ENCODE measurements at places on chromosomes 6 and 20. TPM values are rescaled to one million over a fixed set of nuclear protein-coding genes. Genes with fewer than 3 reads are reported as not detected.

DNA sequence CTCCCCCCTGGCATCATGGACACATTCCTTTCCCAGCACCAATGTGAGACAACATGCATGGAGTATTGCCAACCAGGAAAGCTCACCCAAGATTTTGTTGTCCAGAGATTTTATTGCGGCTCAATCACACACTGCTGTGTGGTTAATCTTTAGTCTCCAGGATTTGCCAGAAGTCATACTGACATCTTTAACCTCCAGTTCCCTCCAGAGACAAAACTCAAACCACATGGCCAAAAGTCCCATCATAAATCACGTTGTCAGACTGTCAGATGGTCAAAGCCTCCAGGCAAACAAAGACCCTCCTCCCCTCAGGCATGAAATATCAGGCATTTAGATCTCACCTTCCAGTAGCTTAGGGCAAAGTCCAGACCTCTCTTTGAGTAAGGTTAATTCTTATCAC, 97.3 kb upstream of the OPRM1 start:
- peaks cover 14% of the 10 kb centered on the region for H3K27me3 ChIP-seq
- no peak for DNase-seq
- H3K27ac ChIP-seq, result no peak overlapping the region
- no peak overlapping the region for H3K4me3 ChIP-seq
- no peaks in the 10 kb centered on the region for H3K36me3 ChIP-seq

DNA sequence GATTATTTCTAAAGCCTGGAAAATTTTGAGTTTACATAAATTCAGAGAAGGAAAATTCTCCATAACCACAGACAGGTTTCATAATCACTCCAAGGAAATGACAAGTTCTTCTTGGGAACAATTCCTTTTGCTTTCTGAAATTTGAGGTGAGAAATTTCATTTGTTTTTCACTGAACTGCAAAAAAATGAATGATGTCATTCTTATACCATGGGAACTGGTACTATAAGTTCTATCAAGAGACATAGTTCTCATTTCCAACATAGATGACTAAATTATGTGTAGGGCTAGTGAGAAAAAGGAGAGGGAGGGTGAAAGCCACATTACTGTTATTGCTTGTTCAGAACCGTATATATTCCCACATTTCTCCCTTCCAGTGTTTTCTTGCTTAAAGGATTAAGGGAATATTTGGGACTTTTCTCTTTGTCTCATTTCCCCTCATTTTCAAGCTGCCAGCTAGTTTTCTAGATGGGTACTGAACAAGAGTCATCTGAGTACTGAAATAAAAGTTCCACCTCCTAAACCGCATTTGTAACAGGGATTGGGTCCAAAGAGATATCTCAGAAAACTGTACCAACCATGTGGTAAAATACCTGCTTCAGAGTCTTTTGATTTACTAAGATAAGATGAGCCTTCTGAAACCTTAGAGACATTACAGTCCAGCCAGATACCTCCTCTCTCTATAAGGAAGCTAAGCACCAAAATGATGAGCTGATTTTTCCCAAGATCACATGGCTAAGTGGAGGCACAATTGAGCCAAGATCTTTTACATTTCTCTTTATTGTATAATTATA, 144.3 kb upstream of the PRDM1 start:
- H3K27ac ChIP-seq, result no peak overlapping the region
- H3K4me1 ChIP-seq, result no peaks in the 10 kb centered on the region
- no peak for DNase-seq
- H3K36me3 ChIP-seq, result no peaks in the 10 kb centered on the region
- H3K27me3 ChIP-seq, result peaks cover 16% of the 10 kb centered on the region

C20orf202 gene
- not detected for total RNA-seq

DNA sequence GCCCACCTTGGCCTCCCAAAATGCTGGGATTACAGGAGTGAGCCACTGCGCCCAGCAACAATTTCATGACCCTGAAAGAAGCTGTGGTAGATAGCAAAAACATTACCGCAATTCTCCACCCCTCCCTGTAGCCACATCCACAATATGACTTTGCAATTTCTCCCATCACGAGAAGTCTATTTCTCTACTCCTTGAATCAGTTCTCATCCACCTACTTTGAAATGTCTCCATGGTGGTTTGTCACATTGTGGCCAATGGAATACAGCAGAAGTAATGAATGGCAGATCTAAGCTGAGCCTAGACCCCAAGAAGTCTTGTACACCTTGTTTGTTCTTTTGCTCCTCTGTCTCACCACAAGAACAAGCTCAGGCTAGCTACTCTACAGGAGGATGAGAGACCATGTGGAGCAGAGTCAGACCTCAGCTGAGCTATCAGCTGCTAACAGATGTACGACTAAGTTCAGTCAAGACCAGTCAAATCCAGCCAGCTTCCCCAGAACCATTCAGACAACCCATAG, 6.3 kb downstream of the OXT start:
- no peaks in the 10 kb centered on the region for H3K36me3 ChIP-seq
- no peaks in the 10 kb centered on the region for H3K4me1 ChIP-seq
- H3K27ac ChIP-seq, result no peak overlapping the region
- DNase-seq, result no peak
- no peak overlapping the region for H3K4me3 ChIP-seq

All from osteocyte (in vitro differentiated cells).